ENCODE measurements at places on chromosomes 11 and 22.

GRCh38 chr22:43881091-43882061 is 10.4 kb downstream of the PNPLA5 start:
- no peak for DNase-seq

- no peak for DNase-seq
Observed at GRCh38 chr22:30347255-30347892, 9.3 kb downstream of the SF3A1 start.

DNA sequence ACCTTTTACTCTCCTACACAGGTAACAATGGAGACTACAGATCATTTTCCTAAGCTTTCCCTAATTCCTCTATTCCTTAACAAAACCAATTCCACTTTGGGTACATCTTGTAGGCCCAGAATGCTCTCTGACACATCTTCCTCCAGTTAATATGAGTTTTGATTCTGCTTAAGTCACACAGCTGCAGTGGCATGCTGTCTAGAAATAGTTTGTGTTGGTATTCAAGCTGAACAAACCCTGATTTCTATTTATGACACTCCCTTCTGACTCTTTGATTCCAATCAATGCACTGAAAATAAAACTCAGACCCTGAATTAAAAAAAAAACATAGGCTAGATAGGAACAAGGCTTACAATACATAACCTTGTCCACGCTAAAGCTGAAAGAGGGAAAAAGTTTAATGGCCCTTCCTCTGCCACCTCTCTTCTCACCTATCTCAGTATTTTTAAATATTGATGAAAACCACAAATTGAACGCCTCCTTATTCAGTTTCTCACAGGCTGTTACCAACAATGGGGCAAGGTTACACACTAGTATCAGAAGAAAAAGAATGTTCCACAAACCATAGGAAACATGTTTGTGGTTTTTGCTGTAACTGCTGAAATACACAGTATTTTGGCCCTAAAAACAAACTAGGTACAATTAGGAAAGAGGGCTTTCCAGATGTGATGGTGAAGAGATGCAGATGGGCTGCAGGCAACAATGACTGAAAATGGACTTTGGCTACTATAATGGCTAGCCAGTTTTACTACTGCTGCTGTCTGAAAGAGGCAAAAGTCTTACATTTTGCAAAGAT is 35.7 kb upstream of the GAB2 start:
- no peak for DNase-seq

DNA sequence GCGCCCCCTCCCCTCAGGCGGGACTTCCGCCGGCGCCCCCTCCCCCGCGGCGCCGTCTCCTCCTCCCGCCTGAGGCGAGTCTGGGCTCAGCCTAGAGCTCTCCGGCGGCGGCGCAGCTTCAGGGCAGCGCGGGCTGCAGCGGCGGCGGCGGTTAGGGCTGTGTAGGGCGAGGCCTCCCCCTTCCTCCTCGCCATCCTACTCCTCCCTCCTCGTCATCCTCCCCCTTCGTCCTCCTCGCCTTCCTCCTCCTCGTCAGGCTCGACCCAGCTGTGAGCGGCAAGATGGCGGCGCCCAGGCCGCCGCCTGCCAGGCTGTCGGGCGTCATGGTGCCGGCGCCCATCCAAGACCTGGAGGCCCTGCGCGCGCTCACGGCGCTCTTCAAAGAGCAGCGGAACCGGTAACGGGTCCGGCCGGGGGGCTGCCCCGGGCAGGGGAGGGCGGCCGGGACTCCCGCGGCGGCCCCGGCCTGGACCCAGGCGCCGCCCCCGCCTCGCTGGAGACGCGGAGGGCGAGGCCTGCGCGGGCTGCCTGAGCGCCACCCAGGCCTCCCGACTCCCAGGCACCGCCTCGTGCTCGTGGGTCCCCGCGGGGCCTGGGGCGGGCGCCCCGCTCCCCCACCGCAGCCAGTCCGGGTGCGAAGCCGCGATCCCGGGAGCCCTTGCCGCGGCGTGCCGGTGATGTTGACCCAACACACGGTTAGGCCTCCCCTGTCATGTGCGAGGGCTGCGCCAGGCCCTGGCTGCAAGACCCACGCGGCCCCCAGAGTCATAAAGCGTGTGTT is at the start of gene ATXN10:
Gene ATXN10, plus strand, starts transcription at position 52 of the 781 bp plus-strand sequence. Its CDS starts 230 bp downstream, at position 282.
- peak; percentile 78 for DNase-seq

DNA sequence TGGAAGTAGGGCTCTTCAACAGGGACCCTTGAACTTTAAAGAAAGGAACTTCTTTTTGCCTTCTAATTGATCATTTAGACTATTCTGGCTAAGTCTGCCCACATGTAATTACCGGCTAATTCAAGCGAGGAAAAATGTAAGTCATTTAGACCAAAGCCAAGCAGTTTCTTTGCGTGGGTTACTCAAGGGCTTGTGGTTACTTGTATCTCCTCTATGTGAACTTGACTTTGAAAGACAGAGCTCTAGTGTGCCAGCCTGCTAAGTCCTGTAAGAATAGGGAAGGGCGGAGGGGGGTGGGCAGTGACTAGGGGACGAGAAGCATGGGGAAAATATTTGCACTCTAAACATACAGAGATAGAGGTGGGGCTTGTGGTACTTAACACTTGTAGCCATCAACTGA is 145.2 kb upstream of the TEAD1 start:
- no peak for DNase-seq

GRCh38 chr11:7901319-7901854 is 29.7 kb downstream of the OR10A6 start:
- no peak for DNase-seq

DNA sequence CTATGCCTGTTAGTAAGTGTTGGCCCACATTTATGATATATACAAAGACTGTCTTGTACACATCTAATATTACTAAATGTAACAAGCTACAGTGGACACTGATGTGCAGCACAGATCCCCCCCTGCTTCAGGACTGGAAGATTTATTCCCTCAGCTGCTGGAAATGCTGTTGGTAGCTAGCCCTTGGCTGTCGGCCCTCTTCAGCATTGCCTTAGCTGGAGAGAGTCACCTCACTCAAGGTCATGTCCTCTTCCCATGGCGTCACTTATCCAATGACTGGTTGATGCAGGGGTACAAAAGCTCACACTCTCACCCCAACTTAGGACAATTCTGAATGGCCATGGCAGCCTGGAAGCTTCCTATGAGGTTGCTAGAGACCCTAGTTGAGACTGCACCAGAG is 312.7 kb downstream of the SOX6 start:
- no peak for DNase-seq

DNA sequence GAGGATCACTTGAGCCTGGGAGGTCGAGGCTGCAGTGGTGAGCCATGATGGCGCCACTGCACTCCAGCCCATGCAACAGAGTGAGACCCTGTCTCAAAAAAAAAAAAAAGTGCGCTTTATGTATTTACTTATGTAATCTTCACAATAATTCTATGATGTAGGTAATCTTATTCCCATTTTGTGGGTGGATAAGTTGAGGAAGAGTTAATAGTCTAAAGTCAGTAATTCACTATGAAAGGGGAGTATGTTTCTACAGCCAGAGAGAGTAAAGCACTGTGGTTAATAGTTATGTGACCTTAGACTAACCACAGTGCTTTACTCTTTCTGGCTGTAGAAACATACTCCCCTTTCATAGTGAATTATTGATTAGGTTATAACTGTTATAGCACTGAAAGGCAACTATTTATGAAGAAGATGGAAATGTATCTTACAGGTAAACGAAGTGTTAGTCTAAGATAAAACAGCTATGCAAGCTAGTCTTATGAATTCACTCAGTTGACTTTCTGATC is 11.9 kb downstream of the CTR9 start:
- no peak for DNase-seq

DNA sequence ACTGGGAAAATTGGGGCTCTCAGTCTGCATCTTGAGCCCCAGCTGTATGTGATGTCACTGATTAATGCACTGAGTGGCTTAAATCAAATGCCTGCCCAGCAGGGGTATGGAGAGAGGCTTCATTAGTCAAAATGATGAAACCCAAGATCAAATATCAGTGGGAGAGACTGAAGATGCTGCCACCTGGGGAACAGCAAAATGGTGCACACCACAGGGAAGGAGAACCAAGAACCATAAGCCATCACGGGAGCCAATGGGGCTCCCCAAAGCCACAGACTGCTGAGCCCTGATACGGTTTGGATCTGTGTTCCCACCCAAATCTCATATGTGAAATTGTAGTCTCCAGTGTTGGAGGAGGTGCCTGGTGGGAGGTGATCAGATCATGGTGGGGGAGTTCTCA is 85.6 kb downstream of the CTTN start:
- no peak for DNase-seq

DNA sequence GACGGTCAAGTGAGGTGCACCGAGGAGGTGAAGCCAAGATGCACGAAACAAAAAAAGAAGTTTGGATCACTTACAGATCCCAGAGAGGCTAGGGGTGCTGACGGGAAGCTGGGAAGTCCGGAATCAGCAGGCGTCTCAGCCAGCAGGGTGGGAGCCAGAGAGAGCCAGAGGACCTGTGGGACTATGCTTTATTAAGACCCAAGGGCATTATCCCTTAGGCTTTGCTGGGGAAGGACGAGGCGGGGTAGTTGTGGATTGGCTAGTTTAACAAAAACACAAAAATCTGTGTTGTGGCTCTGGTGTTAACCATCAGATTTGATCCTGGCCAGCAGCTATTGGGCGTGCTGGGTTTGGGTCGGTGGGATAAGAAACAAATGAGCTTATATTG is 427.1 kb downstream of the DYNC2H1 start:
- DNase-seq: no peak

GRCh38 chr22:38471237-38471636 is 3.3 kb downstream of the KDELR3 start:
- DNase-seq: no peak

- DNase-seq: no peak
Observed at GRCh38 chr11:69218946-69219720, 63.4 kb downstream of the SMIM38 start.

GRCh38 chr22:20885557-20886323 is 26.9 kb downstream of the SNAP29 start:
- peak; percentile 10 for DNase-seq

DNA sequence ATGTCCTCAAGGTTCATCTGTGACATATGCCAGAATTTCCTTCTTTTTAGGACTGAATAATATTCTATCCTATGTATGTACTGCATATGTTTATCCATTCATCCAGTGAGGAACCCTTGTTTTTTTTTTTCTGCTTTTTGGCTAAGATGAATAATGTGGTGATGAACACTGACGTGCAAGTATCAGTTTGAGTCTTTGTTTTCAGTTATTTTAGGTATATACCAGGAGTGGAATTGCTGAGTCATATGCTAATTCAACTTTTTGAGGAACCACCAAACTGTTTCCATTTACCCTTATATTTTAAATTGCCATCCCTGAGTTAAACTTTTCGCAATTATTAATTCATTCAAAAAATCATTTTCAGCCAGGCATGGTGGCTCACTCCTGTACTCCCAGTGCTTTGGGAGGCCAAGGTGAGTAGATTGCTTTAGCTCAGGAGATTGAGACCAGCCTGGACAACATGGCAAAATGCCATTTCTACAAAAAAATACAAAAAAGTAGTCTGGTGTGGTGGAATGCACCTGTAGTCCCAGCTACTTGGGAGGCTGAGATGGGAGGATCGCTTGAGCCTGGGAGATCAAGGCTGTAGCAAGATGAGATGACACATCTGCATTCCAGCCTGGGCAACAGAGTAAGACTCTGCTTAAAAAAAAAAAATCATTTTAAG is 64.2 kb downstream of the MICAL2 start:
- DNase-seq: no peak

DNA sequence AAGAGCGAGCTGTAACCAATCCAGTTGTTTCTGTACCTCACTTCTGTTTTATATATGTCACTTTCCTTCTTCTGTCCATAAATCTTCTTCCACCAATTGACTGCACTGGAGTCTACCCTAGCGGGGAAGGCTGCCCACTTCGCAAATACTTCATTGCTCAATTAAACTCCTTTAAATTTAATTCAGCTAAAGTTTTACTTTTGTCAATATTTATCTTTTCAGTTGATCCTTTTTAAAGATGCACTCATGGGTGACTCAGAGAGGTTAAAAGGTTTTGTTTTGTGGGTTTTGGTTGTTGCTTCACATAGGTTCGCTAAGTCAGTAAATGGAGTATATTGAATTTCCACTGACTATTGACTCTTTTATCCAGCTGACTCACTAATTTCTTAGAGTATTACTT is 597.2 kb downstream of the DLG2 start:
- DNase-seq: no peak

- peak; percentile 73 for DNase-seq
Observed at GRCh38 chr11:45885274-45885920, at the start of gene MAPK8IP1. MAPK8IP1 (plus strand) TSS chr11:45885651; CDS start chr11:45885821, 170 bp downstream.

GRCh38 chr22:40348025-40348658 is 1.8 kb downstream of the ADSL start:
- DNase-seq: no peak

DNA sequence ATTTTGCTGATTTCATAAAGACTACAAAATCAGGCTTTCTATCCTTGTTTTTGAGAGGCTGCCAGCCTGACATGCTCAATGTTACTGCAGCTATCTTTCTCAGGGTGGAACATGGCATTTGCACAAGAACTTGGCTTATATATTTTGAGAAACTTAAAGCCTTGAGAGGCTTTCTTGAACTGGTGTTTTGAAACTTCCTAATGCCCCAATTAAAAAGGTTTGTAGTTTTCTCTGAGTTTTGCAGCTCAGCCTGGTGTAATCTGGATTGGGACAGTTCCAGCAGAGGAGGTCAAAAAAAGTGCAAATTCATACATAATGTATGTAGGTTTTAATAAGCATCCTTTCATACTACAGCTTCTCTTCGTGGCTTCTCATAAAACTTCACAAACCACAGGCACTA is 223.4 kb downstream of the FAM76B start:
- no peak for DNase-seq

GRCh38 chr11:30348035-30348434 is 25.1 kb downstream of the ARL14EP start:
- DNase-seq: no peak

- no peak for DNase-seq
Observed at GRCh38 chr22:32864596-32864995, 63.1 kb downstream of the TIMP3 start.

GRCh38 chr11:2731130-2732125 is 31.6 kb upstream of the KCNQ1OT1 start:
- DNase-seq: no peak

GRCh38 chr22:42932857-42933484 is 75.9 kb upstream of the ARFGAP3 start:
- no peak for DNase-seq

DNA sequence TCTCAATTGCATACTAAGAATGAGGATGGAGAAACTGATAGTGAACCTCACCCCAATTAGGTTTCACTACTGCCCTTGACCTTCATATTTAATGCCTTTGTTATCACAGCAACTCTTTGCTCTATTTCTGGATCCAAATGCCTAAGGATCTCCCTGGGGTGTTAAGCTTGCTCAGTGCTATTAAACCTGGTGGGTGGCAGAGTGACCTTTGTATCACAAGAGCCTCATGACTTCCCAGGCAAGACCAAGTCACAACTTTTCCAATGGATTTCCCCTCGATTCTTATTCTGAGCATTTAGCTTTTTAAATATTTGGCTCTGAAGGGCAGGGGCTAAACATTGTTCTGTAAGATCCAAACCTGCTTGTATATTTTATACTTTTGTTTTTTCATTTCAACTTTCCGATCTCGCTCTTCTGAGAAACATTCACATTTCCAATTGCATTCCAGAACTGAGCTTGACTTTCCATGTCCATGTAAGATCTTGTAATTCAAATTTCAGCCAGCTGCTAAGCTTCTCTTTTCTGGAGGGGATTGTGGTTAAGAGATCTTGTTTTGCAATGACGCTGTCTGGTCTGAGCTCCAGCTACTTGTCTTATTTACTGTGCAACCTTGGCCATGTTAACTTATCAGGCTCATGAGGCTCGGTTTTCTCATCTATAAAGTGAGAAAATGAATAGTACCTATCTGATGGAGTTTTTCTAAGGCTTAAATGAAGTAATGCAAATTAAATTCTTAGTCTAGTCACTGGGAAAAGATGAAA is 6.4 kb upstream of the EHF start:
- no peak for DNase-seq

GRCh38 chr11:67006029-67006884 is 16.7 kb upstream of the SYT12 start:
- peak; percentile 41 for DNase-seq

- no peak for DNase-seq
Observed at GRCh38 chr22:27424319-27424718, 377.2 kb downstream of the MN1 start.
